ENCODE measurements at places on chromosomes 3 and 15.
A peak's percentile ranks its signal among the peaks of the same experiment; 100 is the strongest.

DNA sequence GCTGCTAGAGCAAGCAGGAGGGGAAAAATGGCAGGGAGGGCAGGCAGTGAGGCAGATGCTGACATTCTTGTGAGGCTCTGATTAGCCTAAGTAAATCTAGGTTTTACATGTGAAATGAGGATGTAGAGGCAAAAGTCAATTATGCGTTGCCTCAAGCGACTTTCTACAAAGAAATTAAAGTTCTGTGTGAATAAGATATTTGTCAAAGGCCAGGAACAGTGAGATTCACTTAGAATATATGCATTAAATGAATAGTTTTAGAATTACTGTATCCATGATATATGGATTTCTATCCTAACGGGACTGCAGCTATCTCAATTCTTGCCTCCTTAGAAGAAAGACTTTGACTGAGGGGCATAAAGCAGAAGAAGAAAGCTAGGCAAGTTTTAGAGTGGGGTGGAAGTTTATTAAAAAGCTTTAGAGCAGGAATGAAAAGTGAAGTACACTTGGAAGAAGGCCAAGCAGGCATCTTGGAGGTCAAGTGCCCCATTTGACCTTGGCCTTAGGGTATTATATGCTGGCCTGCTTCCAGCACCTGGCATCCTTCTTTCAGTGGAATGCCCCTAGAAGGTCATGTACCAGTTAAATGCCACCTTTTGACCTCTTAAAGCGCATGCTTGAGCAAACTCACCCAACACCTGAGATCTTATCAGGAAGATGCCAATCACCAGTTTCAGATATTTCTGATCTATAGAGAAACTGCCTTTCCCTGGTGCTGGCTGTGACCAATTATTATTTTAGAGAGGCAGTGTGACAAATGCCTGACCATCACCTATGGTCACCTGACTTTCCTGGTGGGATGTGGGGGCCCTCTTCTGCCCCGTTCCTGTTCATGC, 38.2 kb downstream of the OSTN start:
- DNase-seq: no peak

GRCh38 chr3:182980204-182981037, at the start of gene DCUN1D1:
TSS of gene DCUN1D1 (minus strand) at chr3:182980538. CDS start at chr3:182980489, 49 bp downstream.
- peak; percentile 85 for DNase-seq

DNA sequence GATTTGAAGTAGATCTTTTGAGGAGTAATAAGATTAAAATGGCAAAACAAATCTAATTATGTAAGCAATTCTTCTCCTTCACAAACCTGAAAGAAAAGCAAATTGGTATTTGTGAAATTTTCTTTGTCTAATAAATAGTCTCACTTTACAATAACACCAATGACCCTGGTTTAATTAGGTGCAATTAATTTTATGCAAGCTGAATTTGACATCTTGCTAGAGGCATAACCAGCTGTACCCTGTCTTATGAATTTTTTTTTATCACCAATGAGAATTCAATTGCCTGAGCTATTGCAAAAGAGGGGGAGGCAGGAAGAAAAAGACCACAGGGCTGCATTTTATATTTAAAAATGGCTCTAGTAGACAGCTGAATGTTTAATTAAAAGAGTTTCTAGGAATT, 113.5 kb upstream of the IL12A start:
- no peak for DNase-seq

DNA sequence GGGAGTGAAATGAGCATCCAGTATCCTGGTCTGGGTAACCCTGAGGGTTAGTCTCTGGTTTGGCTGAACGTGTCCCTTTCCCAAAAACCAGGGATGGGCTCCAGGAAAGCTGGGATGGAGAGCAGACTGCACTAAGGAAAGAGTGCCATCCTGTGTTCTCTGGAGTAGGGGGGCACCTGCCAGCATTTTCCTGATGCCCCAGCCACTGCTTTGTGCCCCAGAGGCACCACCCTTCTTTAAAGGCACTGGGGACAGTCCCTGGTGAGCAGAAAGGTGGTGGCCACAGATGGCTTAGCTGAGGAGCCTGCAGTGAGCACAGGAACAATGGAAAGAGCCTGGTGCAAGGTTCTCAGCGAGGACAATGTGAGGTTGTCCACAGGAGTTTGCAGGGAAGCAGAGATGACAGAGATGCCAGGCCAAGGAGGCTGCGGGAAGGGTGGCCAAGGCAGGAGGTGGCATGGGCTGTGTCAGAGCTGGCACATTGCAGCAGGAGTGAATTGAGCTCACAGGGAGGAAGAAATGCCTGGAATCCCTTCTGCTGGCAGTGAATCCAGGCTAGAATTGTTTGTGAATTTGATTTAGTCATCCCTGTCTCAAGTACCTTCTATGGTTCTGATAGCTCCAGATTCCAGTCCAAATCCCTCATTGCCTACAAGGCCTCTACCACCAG, 39.9 kb downstream of the AMOTL2 start:
- DNase-seq: no peak

- peak; percentile 98 for DNase-seq
These were observed 14.9 kb downstream of the LIPH start for GRCh38 chr3:185537369-185537970.

DNA sequence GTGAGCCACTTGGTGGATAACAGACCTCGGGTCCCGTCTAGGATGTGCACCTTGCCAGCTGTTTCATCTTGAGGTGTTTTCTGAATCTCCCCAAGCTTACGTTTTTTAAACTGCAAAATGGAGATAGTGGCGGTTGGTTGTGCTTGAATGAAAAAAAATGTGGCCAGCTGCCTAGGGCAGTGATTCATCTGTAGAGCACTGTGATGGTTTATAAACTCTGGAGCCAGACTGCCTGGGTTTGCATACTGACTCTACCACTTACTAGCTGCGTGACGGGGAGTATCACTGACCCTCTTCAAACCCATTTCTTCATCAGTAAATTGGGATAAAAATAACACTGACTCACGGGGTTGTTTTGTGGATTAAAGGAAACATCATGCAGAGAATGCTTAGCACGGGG, 159.1 kb downstream of the CHL1 start:
- DNase-seq: peak; percentile 69

DNA sequence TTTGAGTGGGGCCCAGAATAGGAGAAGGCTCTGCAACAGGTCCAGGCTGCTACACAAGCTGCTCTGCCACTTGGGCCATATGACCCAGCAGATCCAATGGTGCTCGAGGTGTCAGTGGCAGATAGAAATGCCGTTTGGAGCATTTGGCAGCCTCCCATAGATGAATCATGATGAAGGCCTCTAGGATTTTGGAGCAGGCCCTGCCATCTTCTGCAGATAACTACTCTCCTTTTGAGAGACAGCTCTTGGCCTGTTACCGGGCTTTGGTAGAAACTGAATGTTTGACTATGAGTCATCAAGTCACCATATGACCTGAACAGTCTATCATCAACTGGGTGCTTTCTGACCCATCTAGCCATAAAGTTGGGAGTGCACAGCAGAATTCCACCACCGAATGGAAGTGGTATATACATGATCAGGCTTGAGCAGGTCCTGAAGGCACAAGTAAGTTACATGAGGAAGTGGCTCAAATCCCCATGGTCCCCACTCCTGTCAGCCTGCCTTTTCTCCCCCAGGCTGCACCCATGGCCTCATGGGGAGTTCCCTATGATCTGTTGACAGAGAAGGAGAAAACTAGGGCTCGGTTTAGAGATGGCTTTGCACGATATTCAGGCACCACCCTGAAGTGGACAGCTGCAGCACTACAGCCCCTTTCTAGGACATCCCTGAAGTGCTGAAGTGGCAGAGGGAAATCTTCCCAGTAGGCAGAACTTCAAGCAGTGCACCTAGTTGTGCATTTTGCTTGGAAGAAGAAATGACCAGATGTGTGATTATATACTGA, 971.4 kb downstream of the MCTP2 start:
- no peak for DNase-seq

GRCh38 chr3:134040066-134040465, 10.3 kb upstream of the SLCO2A1 start:
- no peak for DNase-seq

DNA sequence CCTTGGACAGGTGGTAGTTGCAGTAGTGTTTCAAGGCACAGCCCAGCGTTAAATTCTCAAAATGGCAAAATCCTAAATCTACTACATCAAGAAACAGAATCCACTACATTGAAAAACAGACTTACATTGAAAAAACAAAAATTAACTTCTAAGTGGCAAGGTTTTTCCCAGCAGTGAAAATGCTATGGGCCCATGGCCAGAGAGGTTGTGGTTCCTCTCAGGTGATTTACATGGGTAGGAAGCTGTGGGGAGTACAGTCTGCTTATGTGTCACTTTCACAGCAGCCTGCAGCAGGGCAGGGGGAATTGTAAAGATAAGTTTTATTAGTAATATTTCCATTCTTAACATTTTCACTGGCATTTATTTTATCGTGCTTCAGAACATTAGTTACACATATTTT, 24.9 kb downstream of the TTC14 start:
- no peak for DNase-seq

DNA sequence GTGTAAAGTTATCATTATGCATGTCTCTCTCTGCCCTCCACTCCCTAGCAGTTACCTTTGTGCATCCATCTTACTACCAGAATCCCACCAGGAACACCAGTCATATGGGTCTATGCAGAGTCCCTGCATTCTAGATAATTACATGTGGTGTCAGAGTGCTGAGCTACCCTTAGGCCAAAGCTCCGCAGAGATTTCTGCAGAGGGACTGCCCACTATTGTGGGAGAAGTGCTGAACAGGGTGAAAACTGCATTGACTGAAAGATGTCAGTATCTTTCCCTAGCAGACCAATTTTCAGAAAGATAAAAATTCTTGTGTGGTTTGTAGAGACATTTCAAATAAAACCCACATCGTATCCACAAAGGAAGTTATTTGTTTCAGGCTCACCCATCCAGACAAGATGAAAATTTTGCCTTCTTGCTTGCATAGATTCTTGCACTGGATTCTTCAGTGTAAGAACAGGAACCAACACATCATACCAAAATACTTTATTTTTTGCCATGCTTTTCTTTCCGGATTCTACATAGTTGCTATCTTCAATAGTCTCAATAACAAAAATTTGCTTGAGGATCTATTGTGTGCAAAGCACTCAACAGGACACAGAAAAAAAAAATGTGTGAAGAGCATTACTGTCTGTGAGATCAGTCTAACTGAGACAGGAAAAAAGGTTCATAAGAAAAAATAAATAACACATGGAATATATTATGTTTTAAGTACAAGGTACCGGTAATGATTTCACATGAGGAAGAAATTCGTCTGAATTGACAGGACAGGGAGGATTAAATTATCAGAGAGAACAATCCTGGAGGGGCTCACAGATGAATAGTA, 32.0 kb upstream of the CCDC80 start:
- DNase-seq: no peak

DNA sequence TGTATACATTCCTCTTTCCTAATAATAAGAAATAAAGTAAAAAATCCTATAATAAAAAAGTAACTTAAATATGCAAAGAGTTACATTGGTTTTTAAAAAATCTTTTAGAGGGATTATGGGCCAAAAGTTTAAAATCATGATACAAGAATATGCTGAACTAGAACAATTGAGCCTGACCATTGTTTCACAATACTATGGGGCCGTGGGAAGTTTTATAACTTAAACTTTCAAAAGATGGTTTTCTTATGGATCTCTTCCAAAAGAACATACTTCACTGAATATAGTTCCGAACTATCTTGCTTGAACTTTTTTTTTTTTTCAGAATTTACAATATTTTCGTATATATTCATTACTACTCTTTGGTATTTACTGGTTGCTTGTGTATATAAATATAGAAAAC, 97.6 kb downstream of the NFKBIZ start:
- DNase-seq: no peak

GRCh38 chr15:87917480-87917879, 339.1 kb downstream of the NTRK3 start:
- no peak for DNase-seq

DNA sequence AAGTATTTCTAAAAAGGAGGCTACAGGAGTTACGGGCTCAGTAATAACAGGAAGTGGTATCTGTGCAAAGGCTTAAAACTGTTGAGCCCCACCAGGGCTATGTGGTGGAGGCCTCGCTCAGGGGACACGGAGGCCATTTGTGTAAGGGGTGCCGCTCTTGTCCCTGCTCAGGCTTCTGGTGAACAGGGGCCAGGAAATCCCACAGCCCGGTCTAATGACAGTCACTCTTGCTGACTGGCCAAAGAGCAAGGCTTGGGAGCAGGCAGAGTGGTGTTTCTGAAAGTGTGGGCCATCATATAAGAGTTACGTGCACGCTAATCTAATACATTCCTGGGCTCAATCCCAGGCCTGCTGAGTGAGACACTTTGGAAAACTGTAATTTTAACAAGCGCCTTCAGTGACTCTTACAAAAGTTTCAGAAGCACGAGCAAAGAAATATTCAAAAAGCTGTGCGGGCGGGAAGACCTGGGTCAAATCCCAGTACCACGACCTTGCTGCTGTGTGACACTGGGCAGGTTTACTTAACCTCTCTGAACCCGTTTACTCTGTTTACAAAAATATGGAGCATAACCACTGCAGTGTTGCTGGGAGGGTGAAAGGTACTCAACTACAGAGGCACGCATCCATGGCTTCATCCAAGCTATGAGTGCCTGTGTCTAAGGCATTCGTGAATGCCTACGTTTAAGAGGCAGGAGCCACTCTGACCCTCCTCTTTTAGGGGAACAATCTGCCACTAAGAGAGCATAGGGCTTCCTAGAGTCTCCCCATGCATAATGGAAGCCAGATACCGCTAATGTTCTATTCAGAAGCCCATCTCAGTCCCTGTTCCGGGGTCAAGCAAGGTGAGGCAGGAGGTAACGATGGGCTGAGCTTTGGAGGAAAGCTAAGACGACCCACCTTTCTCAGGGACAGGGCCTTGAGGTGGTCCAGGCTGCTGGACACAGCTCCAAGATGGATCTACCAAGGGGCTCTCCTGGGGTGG, 2.0 kb downstream of the ATP10A start:
- DNase-seq: no peak

DNA sequence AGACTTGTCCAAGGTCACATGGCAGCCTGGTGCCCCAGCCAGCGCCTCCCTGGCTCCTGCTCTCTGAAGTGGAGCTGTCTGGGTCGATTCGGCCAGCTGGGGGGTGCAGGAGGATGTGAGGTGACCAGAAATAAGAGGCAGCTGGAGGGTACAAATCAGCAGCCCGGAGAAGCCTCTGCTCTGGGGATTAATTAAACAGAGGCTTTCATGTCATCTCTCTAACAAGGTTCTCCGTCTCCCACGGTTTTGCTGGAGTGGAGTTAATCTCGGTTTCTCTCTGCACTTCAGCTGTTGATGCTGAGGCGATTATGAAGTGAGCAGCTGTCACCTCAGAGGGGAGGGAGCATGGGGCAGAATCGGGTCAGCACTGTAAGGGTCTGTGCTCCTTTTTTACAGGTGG, 236.8 kb downstream of the TLE3 start:
- no peak for DNase-seq

GRCh38 chr3:44019736-44020135, 221.9 kb upstream of the TOPAZ1 start:
- no peak for DNase-seq

- DNase-seq: no peak
These were observed 5.0 kb upstream of the IL17RC start for GRCh38 chr3:9911863-9912262.

- no peak for DNase-seq
These were observed 5.0 kb upstream of the DYNLT2B start for GRCh38 chr3:196323016-196323415.

DNA sequence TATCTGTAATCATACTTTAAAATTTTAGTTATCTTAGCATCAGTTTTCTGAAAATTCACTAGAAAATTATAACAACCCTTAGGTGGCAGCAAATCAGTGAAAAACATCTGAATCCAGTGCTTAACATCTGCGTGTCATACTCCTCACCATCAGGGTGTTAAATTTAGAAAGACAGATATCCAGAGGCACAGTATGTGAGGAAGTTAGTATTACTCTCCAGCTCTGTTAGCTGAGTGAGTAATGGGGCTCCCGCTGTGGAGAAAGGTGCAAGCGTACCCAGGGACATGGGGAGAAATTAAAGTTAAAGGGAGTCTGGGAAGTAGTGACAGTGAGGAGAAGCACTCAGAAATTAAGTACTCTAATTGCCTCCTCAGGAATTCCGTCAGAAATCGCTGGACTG, 50.9 kb downstream of the CEP63 start:
- DNase-seq: no peak
